Lung microvascular endothelial cell (primary cell): ENCODE measurements at places on chromosomes 1 and 21.
A peak's percentile ranks its signal among the peaks of the same experiment; 100 is the strongest.

- DNase-seq: peak; percentile 39
Observed at GRCh38 chr1:229557200-229557850, 1.2 kb downstream of the ABCB10 start.

GRCh38 chr1:182677397-182678098 lies 6.8 kb downstream of the RGS8 start:
- DNase-seq: no peak

DNA sequence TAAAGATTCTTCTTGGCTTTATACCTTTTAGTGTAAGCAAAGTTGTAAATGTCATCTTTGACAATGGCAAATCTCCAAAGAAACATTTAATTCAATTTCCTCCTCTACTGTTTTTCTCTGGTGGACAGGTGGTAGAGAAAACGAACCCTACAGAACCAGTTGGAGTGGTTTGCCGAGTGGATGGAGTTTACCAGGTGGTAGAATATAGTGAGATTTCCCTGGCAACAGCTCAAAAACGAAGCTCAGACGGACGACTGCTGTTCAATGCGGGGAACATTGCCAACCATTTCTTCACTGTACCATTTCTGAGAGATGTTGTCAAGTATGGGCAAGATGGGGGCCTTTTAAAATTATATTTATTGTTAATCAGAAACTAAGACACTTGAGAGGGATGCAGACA lies 25.8 kb downstream of the UAP1 start:
- DNase-seq: no peak

- DNase-seq: no peak
Observed at GRCh38 chr21:15437883-15438282, 291.9 kb upstream of the USP25 start.

- no peak for DNase-seq
Observed at GRCh38 chr1:233707153-233707879, 93.4 kb downstream of the KCNK1 start.

DNA sequence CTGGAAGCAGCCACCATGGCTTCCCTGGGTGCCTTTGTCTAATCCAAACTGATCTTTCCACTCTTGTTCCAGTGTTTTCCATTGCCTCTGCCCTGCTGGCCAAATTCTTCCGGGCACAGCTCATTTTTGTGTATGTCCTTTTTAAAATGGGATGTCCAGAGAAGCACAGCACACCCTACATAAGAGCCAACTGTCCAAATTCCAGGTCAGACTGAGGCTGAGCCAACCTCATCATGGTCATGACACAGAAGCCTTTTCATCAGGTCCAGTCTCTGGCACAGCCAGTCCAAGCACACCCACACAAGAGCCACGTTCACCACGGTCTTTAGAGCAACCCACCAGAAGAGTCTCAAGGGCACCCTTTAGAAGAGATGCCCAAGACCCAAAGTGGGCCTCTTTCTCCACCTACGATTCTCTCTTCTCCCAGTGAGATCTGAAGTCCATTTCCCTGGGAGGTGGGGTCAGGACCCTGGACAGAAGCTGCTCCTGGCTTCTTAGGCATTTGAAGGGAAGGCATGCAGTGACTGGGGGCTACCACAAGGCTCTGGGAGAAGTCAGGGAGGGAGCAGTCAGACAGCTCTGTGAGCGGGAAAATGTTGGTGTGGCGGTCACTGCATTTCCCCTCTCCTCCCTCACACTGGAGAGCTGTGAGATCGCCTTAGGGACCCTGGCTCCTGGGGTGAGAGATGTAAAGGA lies 53.2 kb downstream of the SYT2 start:
- DNase-seq: peak; percentile 9

GRCh38 chr1:228423404-228424053 lies 6.9 kb upstream of the TRIM17 start:
- no peak for DNase-seq
